Fibroblast of skin of scalp (primary cell): ENCODE measurements at places on chromosomes 4 and X.

- peak; percentile 95 for DNase-seq
Observed at GRCh38 chr4:20017070-20017776, 234.5 kb upstream of the SLIT2 start.

- DNase-seq: no peak
Observed at GRCh38 chrX:55521687-55522086, 32.0 kb upstream of the USP51 start.

DNA sequence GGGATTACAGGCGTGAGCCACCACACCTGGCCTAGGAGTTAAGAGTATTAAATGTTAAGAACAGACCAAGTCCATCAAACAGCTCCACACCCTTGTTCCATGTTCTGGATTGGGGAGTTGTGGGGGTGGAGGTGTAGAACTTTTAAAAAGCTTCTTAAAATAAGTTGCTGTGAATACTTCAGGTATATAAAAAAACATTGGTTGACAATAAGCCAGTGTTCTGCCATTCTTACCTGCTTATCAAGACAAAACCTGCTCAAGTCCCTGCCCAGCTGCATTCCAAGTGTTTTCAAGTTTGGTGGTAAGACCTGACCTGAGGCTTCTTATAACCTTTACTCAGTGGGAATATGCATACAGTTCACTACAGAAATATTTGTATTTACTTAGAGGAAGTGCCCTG lies 6.4 kb downstream of the RBM3 start:
- DNase-seq: no peak

DNA sequence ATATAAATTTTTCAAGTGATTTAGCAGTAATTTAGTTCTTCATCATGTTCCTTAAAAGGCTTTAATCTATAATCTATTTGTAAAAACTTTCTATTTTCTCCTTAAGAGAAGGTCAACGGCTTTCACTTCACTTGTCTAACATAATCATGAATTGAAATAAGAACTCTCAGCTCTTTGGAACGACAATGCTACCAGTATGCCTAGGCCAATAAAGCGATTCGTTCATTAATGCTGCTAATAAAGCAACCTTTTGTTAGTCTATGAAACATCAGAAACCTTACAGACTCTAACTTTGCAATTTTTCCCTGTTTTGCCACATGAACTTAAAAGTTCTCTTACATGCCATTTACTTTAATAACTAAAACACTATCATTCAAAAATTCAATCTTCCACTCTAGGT lies 47.6 kb downstream of the FBXW7 start:
- no peak for DNase-seq

DNA sequence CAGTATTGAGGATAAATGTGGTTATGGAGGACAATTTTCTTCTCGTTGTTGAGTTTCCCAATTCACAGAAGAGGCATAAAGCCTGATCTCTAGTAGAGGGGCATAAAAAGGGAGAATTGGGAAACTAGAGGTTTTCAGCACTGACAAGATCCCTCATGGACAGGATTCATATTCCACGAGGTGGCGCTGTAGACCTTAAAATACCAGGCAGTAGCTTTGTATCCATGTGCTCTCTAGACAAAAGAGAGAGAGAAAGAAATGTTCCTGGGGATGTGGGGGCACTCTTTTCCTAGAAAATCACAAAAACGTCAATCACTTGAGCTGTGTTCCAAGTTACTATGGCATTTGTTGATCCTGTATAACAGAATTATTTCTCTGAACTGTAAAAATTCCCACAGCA lies 128.3 kb downstream of the MAGEE1 start:
- peak; percentile 6 for DNase-seq

DNA sequence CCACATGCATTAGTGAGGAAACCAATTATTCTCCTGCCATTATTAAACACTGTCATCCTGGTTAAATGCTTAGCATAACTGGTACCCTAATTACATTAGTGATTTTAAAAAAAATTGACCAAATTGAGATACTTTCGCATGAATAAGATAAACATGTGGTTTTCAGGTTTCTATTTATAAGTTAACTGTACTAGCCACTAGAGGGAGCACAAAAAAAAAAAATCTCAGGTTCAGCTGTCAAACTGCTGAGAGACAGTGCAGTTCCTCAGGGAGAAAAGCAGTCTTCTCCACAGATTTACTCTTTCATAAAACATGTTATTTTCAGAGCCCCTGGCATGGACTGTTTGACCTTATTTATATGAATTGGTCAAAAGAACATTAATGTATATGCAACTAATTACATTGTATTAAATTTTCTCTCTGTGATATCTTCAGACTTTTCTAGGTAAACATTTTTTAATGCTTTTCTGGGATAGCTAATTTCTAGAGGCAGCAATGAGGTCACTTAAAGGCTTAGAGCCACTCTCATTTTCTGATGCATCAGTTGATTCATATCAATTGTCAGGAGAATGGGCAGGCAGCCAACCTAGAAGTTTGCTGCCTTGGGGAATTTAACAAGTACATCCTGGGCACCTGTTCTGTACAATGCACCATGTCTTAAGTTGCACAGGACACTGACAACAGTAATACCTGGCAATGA lies 167.5 kb downstream of the CDS1 start:
- DNase-seq: peak; percentile 52

DNA sequence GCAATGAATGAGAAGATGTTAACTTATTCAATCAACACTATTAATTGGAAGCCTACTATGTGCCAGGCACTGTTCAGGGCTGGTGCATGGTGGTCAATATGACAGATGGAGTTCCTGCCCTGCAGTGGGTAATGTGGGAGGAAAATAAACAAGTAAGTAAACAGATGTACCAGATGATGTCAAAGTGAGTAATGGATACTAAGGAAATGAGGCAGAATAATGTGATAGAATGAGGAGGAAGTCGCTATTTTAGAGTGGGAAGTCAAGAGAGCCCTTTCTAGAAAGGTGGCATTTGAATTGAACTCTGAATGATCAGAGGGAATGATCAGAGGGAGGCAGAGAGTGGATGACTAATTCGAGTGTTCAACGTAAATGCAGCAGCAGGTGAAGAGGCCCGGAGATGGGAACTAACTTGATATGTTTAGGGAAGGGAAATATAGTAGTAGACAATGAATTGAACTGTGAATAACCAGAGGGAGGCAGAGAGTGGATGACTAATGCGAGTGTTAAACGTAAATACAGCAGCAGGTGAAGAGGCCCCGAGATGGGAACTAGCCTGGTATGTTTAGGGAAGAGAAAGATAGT lies 48.3 kb downstream of the HMGB3 start:
- DNase-seq: no peak

DNA sequence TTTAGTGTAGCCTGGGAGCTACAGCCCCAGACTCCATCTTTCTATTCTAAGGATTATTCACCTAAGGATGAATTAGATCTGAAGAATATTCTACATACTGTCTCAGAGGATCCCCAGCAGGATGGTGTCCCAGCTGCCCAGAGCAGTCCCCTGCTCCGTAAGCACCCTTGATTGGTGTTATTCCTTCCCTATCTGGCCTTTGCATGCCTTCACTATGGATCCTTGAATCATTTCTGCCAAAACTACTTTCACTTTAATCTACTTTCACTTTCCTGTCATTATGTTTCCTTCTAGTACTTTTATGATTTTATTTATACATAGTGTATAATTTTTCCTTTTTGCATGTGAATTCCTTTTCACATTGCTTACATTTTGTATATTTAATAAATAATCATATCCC lies 39.2 kb downstream of the ARHGAP24 start:
- no peak for DNase-seq

DNA sequence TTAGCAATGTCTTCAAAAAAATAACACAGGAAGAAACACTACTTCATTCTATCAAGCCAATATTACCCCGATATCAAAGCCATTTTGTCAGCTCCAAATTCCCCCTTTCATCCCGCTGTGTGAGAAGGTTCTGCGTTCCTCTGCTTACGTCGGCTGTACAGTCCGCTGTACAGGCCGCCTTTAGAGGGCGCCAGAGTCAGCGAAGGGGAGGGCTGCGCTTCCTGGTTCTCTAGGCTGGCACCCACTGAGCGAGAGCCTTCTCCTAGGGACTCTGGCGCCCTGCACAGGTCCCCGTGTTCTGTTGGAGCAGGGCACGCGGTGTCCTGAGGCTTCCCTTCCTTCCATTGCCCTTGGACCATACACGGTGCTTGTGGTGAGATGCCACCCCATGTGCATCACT lies 25.3 kb upstream of the CT45A1 start:
- DNase-seq: no peak

- DNase-seq: peak; percentile 41
Observed at GRCh38 chr4:76090241-76090691, 15.8 kb downstream of the ART3 start.
